GM10248 (cell line): ENCODE measurements at places on chromosomes 1 and 21.

- DNase-seq = no peak
Measured at GRCh38 chr1:209291715-209292114, 291.8 kb upstream of the CAMK1G start.

DNA sequence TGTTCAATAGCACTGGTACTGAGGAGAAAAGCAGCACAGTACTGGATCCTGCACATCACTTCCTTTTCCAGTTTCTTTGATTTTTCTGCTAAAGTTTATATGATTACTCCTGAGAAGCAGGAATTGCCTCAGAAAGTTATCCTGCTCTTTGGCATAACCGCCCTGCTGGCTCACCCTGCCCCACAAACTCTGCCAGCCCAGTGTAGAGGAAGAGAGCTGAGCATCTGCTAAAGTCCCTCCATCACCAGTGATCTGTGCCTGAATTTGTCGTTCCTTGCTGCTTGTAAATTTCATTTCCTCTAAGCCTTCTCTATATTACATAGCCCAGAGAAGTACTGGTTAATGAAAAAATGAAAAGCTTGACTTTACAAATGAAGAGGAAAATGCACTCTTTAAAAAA, 87.0 kb upstream of the C1orf21 start:
- no peak for DNase-seq

GRCh38 chr21:32257962-32258785, 20.7 kb downstream of the MIS18A start:
- DNase-seq = peak; percentile 74

- no peak for DNase-seq
Measured at GRCh38 chr1:118659646-118660045, 328.5 kb downstream of the TBX15 start.

GRCh38 chr1:196516373-196516772, 91.9 kb downstream of the KCNT2 start:
- DNase-seq = no peak

DNA sequence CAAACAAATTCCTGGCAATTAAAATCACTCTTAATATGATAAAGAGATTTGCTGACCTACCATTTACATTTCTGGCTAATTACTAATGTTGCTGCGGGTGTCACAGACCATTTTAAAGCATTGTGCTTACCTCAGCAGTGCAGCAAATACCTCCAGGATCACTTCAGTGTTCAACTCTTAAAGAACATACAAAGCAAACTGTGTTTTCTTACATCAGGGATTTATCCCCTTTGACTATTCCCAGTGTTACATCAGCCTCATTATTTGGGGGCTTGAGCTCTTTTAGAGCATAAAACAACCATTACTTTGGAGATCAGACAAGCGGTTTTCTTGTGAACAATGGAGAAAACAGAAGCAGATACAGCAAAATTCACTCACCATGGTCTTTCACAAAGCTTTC, 185.4 kb downstream of the LYPLAL1 start:
- DNase-seq = no peak

DNA sequence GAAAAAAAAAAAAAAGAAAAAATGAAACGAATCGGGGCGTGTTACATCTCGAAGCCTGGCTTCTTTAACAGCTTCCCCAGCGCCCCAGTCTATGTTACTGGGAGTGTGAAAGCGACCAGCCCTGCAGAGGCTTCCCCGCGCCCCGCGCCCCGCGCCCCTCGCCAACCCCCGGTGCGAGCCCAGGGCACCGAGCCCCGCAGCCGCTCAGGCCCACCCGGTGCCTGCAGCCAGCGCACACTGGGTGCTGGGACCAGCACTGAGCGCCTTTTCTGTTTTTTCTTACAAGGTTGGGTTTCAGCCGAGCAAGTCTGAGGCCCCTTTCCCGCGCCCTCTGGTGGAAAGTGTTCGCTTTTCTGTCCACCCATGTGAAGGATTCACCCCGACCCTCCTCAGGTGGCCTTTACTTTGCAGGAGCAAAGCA, 42.1 kb upstream of the ZNF496 start:
- DNase-seq = peak; percentile 29

DNA sequence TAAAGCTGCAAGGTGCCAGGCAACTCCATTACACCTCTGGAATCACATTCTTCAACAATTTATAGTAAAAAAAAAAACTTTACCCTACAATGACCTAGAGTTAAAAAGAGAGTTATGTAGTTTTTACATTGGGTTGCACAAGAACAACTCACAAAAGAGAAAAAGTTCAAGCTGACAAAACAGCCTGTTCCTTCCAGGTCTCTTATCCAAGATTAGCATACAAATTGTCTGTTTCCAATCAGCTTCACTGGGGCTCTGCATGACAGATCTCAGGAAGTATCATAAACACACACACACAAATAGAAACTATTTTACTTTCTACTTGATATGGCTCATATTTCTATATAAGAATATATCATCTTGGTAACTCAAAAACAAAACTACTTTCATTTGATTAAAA, 154.6 kb downstream of the PCNX2 start:
- DNase-seq = no peak

DNA sequence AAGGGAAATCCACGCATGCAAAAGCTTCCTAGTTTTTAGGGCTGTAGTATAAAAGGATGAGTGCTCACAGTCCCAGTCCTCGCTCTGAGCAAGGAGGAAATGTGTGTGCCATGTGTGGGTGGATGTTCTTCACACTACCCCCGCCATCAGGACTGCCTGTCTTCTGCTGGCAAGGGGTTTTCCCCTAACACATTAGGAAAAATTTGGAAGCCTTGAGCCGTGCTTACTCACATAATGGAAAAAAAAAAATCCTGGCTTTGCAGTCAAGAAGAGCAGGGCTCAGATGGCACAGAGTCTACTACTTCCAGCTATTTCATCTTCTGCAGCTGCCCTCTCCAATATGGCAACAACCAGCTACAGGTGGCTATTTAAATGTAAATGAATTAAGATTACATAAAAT, 363.1 kb downstream of the PLPP3 start:
- DNase-seq = no peak

DNA sequence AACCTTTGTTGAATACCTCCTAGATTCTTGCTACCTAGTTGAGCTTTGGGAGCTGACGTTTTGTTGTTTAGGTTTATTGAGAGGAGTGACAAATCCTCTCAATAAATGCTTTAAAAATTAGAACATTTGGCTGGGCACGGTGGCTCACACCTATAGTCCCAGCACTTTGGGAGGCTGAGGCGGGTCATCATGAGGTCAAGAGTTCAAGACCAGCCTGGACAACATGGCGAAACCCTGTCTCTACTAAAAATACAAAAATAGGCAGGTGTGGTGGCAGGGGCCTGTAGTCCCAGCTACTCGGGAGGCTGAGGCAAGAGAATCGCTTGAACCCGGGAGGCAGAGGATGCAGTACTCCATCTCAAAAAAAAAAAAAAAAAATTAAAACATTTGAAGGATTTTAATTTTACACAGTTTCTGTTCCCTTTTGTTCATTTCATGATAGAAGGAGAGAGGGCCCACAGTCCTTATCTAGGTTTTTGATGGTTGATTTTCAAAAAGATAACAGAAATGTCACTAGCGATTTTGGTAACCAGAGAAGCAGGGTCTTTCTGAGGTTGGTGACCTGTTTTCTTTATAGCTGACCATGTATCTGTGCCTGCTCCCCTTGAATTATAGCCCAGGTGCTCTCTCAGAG, 44.2 kb upstream of the PIGV start:
- no peak for DNase-seq

GRCh38 chr1:7638078-7638477, 133.0 kb upstream of the VAMP3 start:
- no peak for DNase-seq

GRCh38 chr1:75733661-75734060, 9.2 kb downstream of the ACADM start:
- DNase-seq = no peak

DNA sequence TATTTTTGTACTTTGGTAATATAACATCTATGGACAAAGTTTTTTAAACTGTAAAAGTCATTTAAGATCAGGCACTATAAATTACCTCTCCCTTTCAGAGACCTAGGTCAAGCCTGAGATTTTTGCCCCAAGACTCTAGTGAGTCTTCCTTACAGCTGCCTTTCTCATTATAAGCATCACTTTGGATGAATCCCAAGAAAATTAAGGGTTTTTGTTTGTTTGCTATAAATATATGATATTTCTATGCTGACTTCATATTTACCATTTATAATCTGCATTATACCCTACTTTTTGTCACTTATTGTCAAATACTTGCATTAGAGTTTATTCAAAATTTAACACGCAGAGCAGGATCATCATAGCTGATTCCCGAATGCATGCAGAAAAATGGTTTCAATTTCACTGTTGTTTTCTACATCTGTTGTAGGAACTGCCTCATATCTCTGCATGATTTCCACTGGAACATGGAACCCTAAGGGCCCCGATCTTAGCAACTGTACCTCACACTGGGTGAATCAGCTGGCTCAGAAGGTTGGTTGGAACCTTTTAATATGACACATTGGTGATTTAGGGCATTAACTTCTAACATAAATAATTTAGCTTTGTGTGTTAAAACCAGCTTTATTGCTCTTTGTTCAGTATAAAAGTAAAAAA, 150.0 kb downstream of the ADGRL2 start:
- no peak for DNase-seq

- DNase-seq = no peak
Measured at GRCh38 chr1:182080040-182080439, 18.5 kb upstream of the ZNF648 start.

GRCh38 chr1:83508485-83509151, 490.3 kb downstream of the TTLL7 start:
- DNase-seq = peak; percentile 34

DNA sequence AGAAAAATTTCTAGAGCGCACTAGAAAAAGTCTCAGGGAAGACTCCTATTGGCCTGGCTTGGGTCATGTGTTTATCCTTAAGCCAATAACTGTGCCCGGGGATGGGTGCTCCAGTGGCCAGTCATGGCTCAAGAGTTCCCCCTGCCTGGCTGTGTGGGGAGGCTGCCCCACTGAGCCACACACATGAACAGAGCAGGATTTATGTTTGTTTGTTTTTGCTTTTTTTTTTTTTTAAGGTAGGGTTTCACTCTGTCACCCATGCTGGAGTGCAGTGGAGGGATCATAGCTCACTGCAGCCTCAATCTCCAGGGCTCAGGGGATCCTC, 21.8 kb downstream of the EDN2 start:
- DNase-seq = no peak

DNA sequence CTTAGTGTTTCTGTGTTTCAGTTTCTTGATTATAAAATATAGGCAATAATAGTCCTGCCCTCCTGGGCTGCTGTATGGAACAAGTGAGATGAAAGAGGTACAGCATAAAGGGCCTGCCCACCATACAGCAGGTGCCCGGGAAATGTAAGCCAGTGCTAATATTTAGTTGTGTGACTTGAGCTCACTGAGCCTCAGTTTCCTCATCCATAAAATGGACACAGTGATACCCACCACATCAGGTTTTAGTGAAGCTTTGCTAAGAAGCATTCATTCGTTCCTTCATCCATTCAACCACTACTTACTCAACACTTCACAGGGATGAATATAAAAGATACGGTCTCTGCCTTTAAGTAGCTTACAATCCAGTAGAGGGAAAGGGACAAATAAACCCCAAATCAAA, 19.9 kb downstream of the CNTN2 start:
- DNase-seq = no peak

DNA sequence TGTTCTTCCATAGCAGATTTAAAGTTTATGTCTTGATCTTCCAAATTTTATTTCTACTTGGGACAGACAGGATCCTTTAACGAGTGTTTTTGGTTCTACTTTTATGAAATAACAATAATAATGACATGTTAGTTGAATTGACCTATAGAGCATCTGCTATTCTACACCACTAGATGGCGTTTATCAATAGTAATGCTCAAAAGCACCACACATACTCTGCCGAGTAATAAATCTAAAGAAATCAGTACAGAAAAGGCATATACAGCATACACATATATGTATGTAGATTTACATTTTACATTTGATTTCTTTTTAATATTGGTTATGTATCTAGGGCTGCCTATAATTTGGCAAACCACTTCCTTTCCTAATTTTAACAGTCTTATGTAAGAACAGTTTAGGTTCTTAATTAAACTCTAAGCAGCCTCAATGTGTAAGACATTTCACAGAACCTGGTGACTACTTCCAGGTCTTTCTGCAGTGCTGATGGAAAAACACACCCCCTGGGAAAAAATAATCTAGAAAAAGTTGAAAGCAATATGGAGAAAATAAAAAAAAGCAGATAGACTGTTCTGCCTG, 5.9 kb upstream of the SIPA1L2 start:
- peak; percentile 46 for DNase-seq

DNA sequence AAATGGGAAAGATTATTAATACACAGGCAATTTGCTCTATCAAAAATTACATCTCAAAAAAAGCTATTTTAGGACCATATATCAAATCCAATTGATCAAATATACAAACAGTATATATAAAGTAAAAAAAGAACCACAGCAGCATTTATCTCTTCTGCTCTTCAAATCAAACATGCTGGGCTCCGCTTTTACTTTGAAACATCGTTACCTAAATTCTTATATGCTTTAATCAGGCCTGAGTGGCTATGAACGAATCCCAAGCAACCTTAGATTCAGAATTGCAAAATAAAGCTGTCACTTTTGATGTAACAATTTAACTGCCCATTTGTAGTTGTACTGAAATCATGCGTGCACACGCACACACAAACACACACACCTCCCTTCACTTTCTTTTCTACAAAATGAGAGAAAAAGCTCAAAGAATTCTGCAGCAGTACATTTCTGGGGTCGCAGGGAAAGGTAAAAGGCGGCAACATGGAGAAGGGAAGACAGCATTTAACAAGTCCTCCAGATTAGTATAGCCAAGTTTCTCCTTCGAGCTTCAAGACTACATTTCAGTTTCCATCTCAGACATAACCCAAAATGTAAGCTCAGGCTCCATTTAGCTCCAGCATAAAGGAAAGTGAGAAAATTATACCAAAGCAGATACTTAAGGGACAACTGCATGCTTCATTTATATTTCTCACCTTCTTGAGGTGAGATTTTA, 92.2 kb upstream of the TTC39A start:
- DNase-seq = no peak

DNA sequence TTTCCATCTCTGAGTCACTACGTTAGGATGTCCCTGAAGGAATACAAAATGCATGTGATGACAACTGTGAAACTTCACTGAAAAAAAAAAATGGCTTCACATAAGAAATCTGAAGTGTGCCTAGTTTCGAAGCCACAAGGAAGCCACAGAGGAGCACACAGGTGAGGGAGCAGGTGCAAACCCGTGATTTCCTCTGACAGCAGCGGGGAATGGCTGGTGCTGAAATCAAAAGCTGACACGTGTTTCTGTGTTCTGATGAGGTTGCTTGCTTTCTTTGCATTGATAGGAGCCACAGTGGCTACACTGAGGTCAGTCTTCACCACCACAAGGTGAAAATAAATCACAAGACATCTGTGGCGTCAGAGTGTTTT, 105.7 kb upstream of the TLR5 start:
- DNase-seq = no peak

DNA sequence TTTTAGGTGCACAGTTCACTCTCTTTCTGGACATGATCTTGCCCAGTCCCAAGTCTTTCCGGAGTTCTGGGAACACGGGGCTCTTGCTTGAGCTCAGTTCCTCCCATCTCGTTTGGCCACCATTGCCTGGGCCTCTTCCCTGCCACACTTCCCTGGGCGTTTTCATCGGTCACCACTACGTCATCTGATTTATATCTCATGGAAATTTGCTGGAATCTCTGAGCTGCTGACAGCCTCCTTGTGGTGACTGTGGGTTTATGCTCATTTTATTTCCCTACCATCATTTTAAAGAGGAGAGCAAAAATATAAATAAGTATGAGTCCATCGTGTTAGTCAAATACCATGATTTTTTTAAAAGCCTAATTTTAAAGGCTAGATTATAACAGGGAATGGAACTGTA, 449.1 kb upstream of the KAZN start:
- no peak for DNase-seq

GRCh38 chr21:33800753-33801423, 114.7 kb downstream of the ATP5PO start:
- DNase-seq = no peak
